Myometrial cell (primary cell): ENCODE measurements at places on chromosomes 4 and X. TPM values are rescaled to one million over a fixed set of nuclear protein-coding genes. Genes with fewer than 3 reads are reported as not detected.

ART3 gene
- total RNA-seq: not detected in 2 replicates

CPE gene
- total RNA-seq: 0.58 and 1.2 TPM in 2 replicates

GATA1 gene
- total RNA-seq: not detected in 2 replicates

BTK gene
- under 0.01 TPM in 1 of 2 replicates, not detected in the other for total RNA-seq

TLR2 gene
- not detected in 2 replicates for total RNA-seq

NEUROG2 gene
- total RNA-seq: not detected in 2 replicates

NMU gene
- total RNA-seq: not detected in 2 replicates

HGFAC gene
- not detected in 2 replicates for total RNA-seq

NPY2R gene
- total RNA-seq: not detected in 2 replicates

MSANTD1 gene
- not detected in 2 replicates for total RNA-seq

FHDC1 gene
- total RNA-seq: under 0.01 and 0.18 TPM in 2 replicates

RPS6KA6 gene
- 7.6 and 8.6 TPM in 2 replicates for total RNA-seq

EDA gene
- under 0.01 TPM in 1 of 2 replicates, not detected in the other for total RNA-seq

IGBP1 gene
- 45.6 and 58.8 TPM in 2 replicates for total RNA-seq

DRP2 gene
- total RNA-seq: 2.3 TPM in 2 replicates

STOX2 gene
- 0.29 TPM in 1 of 2 replicates, not detected in the other for total RNA-seq

UNC5C gene
- total RNA-seq: under 0.01 and 0.58 TPM in 2 replicates

AWAT2 gene
- total RNA-seq: not detected in 2 replicates

ASIC5 gene
- total RNA-seq: not detected in 2 replicates

MAGEE1 gene
- total RNA-seq: 0.53 and 0.86 TPM in 2 replicates

C4orf51 gene
- total RNA-seq: not detected in 2 replicates

NLGN4X gene
- not detected in 2 replicates for total RNA-seq

BEX4 gene
- total RNA-seq: 12.4 and 17.9 TPM in 2 replicates

ARR3 gene
- not detected in 2 replicates for total RNA-seq

DUSP21 gene
- not detected in 2 replicates for total RNA-seq

PRR32 gene
- not detected in 2 replicates for total RNA-seq

OTC gene
- total RNA-seq: not detected in 2 replicates

ZCCHC4 gene
- total RNA-seq: 8.6 and 10.1 TPM in 2 replicates

TMSB15A gene
- 4.6 and 7.5 TPM in 2 replicates for total RNA-seq

PFKFB1 gene
- total RNA-seq: 0.18 TPM in 1 of 2 replicates, not detected in the other

ESX1 gene
- total RNA-seq: 1.4 and 8.2 TPM in 2 replicates

TEX13C gene
- not detected in 2 replicates for total RNA-seq

PASD1 gene
- not detected in 2 replicates for total RNA-seq

PRKX gene
- total RNA-seq: 8.1 and 17.5 TPM in 2 replicates

NAP1L5 gene
- total RNA-seq: 8.2 and 8.9 TPM in 2 replicates

TEC gene
- 0.35 and 1.4 TPM in 2 replicates for total RNA-seq

DMRTC1 gene
- not detected in 2 replicates for total RNA-seq

GPRASP2 gene
- 10.7 and 24.6 TPM in 2 replicates for total RNA-seq
